ENCODE measurements at places on chromosomes 7 and 10. TPM values are rescaled to one million over a fixed set of nuclear protein-coding genes. Genes with fewer than 3 reads are reported as not detected.

- no peak for DNase-seq
Measured at GRCh38 chr7:108464743-108465142, 8.5 kb upstream of the NRCAM start.

DNA sequence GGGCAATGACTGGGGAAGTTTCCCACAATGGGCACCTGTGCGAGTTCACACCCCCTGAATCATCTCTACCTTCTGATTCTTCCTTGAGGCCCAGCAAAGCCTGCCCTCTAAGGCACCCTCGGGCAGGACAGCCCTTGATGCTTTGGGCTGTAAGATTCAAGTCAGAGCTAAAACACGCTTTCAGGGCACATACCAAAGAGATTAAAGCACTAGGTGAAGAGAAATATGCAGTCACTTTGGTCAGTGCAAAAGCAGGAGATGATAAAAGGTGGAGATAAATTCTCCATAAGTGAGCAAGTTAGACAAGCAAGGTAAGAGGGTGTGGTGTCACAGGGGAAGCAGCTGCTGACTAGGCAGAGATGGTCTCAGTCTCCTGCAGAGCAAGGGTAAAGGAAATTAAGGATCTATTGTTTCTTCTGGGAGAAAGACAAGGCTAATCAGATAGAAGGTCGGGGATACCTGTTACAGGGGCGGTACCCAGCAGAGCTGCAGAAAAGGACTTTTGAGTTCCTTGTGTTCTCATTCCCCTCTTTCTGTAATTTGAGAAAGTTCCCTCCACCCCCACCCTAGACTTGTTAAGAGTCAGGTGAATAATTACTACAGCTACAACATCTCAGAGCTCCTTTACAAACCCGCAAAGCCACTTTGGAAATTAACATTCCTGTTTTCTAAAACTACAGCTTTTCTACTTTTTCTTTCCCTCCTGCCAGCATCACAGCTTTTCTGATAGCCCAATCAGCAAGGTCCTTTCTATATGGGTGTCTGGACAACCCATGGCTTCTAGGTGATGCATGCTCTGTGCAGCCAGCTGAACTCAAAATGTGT lies 26.4 kb downstream of the PDLIM1 start:
- no peak for DNase-seq

- DNase-seq = no peak
Measured at GRCh38 chr7:8411103-8411502, 22.3 kb upstream of the NXPH1 start.

CTAGE4 gene
- 3.0 TPM for polyA plus RNA-seq

- peak; percentile 90 for DNase-seq
Measured at GRCh38 chr10:79929409-79929904, 19.4 kb downstream of the SFTPD start.

DNA sequence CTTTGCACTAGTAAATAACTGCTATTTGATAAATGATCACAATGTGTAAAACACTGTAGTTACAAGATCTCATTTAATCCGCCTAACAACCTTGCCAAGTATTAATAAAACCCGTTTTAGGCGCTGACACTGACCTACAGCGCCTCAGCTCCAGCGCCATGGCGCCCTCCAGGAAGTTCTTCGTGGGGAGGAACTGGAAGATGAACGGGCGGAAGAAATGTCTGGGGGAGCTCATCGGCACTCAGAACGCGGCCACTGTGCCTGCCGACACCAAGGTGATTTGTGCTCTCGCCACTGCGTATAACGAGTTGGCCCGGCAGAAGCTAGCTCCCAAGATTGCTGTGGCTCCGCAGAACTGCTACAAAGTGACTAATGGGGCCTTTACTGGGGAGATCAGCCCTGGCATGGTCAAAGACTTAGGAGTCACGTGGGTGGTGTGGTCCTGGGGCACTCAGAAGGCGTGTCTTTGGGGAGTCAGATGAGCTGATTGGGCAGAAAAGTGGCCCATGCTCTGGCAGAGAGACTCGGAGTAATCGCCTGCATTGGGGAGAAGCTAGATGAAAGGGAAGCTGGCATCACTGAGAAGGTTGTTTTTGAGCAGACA lies 1.1 kb upstream of the TNPO3 start:
- DNase-seq = no peak

DNA sequence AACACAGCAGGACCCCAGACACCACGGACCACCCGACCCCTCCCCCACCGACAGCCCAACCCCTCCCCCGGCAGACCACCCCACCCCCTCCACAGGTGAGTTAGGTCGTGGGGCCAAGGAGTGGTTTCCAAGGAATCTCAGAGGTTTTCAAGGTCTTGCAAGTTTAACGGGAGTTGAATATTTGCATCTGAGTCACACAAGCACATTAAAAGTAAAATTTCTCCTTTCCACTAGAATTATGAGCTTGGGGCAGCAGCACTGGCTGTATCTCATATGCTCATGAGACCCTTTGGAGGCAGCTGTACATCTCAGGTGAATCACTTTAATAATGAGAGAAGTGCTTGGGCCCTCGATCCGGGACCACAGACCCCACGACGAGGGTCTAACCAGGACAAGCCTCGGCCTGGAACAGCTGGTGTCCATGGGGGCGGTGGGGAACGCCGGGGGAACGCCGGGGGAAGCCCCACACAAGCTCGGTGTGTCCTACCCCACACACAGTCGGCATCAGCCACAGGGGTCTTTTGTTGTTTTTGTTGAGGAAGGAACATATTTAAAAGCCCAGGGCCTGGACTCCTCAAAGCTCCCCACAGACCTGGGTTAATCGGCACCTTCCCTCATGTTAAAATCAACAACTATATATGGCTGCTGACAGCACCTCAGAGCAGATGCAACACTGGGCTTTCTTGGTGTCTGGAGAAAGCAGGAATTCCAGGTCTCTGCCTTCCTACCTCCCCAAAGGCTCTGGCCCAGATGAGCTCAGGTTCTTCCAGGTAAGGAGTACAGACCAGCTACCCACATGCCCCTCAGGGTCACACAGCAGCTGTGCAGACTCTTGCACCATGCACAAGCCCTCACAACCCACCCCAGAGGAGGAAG lies 130.3 kb downstream of the DIP2C start:
- no peak for DNase-seq

GRCh38 chr7:24825381-24825794 lies 68.1 kb upstream of the GSDME start:
- no peak for DNase-seq

DNA sequence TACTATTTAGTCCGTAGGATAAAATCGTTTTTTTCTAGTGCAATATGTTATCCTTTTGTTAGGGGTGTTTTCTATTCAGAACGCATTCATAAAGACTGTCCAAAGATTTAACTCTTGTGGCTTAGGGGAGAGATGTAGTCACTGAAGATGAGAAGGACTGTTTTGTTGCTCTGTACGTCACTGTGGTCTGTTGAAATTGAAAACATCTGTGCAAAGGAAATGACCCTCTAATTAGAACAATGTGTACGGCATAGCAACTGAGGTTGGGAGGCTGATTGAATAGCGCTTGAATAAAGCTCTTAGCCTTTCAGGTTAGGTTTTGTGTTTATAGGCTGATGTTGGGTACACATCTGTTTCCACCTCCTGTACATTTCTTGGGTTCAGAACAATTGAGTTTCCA lies 453.4 kb upstream of the AKR1E2 start:
- no peak for DNase-seq

TMEM213 gene
- polyA plus RNA-seq = 0.01 TPM

DNA sequence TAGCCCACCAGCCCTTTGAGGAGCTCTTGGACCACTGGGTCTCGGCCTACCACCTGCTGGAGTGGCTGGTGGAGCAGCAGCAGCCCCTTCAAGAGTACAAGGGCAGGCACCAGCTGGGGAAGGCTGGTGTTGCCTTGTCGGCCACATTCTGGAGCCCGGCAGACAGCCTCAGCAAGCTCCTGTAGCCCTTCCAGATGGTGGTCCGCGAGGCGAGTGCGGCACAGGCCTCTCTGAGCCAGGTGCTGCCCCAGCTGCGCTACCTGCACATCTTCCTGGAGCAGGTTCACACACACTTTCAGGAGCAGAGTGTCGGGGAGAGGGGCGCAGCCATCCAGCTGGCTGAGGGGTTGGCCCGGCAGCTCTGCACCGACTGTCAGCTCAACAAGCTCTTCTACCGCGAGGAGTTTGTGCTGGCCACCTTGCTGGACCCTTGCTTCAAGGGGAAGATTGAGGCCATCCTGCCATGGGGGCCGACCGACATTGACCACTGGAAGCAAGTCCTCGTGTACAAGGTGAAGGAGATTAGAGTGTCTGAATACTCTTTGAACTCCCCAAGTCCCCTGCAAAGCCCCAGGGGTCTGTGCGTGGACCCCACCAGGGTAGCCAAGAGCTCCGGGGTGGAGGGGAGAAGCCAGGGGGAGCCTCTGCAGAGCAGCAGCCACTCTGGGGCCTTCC lies 7.0 kb upstream of the ACTR3C start:
- peak; percentile 53 for DNase-seq

GRCh38 chr7:151251328-151251688 lies 2.8 kb upstream of the SMARCD3 start:
- peak; percentile 80 for DNase-seq

GRCh38 chr10:24462889-24463552 lies 254.1 kb downstream of the KIAA1217 start:
- DNase-seq = no peak

SHTN1 gene
- 12.5 TPM for polyA plus RNA-seq

DNA sequence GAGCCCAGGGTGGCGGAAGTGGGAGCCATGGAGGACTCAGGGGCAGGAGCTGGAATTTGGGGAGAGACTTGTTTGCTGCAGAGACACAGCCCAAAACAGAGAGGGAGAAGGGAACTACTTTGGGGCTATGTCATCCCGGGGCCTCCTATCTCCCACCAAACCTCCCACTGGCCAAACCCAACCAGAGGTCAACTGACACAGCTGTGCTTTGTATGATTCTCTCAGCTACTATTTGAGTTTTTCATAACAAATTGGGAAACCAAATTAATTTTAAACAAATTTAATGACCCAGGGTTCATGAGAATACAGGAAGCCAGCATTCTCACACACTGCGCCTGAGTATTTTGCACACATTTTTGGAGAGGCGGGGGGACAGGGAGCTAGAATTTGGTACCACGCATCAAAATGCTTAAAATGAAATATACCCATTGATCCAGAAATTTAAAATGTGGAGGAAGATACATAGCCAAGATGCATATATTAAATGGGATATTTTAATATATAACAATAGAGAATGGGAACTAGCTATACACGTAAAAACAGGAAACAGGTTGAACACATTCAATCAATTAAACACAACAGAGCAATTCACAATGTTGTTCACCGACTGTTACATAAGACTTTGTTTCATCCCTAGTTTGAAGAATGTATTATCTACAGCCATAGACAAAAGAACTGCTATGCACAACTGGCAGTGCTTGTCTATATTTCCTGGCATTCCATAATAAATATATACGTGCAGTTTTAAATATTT lies 105.3 kb downstream of the PARD3 start:
- no peak for DNase-seq

DNA sequence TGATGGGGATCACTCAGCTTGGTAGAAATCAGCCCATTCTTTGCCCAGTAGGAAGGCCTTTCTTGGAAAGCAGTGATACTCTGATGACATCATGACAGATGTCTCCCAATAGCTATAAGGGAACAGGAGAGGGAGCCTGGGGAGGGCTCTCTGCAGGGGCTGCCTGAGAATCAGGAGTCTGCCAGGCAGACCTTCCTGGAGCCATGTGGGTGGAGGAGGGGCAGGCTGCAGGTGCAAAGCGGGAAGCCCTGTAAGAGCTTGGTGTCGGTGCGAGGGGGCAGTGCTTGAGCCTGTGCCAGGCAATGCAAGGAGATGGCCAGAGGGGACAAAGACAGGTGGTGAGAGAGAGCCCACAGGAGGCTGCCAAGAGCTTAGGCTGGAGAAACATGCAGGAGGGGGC lies 5.0 kb upstream of the TNS3 start:
- no peak for DNase-seq

CALML3 gene
- not detected for polyA plus RNA-seq

CHAT gene
- polyA plus RNA-seq = not detected

STX1A gene
- polyA plus RNA-seq = 2.4 TPM

DNA sequence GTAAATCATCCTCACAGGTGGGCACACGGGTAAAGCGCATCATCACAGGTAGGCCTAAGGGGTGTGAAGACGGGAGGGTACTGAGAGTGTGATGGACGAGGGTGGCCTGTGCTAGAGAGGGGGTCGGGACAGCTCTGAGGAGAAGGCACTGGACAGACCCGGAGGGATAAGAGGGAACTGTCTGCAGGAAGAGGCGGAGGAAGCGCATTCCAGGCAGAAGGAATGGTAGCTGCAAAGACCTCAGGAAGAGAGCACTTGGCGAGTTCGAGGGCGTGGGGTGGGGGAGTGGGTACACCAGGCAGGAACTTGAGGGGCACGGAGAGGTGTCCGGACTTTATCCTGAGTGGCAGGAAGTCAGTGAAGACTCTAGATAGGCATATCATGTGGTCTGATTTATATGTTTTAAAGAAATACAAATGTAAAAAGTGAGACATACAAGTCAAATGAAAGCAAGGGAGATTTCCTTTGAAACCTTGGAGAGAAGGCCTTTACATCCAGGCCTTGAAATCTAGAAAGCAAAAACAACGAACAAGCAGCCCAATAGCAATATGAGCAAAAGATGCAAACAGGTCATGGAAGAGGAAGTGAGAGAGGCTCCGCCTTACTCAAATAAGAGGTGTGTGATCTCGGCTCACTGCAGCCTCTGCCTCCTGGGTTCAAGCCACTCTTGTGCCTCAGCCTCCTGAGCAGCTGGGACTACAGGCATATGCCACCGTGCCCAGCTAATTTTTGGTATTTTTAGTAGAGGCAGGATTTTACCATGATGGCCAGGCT lies 3.6 kb downstream of the LHPP start:
- DNase-seq = no peak

TACC2 gene
- polyA plus RNA-seq = 43.7 TPM

DNA sequence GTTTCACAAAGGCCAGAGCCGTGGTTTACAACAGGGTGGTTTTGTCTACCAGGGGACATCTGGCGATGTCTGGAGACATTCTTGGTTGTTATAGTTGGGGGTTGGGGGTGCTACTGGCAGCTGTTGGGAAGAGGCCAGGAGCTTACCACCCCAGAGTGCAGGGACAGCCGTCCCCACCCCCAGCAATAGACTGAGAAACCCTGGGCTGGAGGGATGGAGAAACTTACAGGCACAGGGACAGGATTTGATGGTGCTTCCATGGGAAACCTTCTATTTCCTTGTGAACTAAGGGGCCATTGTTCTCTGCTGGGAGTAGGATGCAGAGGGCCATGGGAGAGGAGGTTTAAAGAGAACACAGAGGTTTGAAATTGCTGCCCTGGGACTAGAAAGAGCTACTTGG lies 10.9 kb downstream of the ADCK2 start:
- DNase-seq = no peak

SPDYE16 gene
- 0.06 TPM for polyA plus RNA-seq

GRCh38 chr10:111551001-111551400 lies 474.2 kb downstream of the ADRA2A start:
- no peak for DNase-seq

DNA sequence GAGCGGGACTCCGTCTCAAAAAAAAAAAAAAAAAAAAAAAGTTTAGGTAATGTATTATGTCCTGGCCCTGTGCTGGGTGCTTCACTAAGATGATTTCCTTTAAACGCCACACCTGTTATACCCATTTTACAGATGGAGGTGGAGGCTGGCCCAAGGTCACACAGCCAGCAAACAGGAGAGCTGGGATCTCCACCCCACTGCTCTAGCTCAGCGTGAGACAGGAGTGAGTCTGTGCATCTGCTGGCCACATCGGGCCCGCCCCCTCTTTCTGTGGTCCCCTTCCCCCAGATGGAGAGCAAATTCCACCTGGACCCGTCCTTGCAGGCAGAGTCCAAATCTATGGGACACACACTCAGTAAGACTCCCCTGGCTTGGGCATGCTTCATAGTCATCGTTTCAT lies 51.0 kb downstream of the LHPP start:
- DNase-seq = peak; percentile 26

CYP2E1 gene
- polyA plus RNA-seq = not detected

- DNase-seq = no peak
Measured at GRCh38 chr10:127313996-127314700, 117.8 kb upstream of the INSYN2A start.

- no peak for DNase-seq
Measured at GRCh38 chr10:33009244-33010131, 51.5 kb upstream of the ITGB1 start.
